Brain microvascular endothelial cell (primary cell): ENCODE measurements at places on chromosomes 12 and 14.

DNA sequence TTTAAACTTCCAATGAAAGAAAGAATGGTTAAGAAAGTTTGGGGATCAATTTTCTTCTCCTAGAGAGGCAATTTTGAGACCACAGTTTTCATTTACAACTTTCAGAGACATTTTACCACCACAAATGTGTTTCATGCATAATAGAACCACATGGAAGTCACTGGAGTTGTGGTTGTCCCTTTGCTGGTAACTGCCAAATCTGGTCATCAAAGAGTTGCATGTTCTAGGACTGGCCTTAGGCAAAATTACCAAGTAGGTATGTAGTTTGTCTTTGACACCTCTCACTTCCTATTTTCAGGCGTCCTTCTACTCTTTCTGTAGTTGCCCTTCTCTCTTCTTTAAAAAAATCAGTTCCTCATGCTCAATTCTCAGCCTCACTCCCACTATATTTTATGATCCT lies 54.3 kb upstream of the TMX1 start:
- no peak for DNase-seq

- DNase-seq, result no peak
Measured at GRCh38 chr14:34989762-34990161, 7.0 kb downstream of the SRP54 start.

GRCh38 chr12:123091230-123092150 lies 59.4 kb downstream of the PITPNM2 start:
- DNase-seq, result no peak

GRCh38 chr14:91158091-91158790 lies 44.4 kb downstream of the DGLUCY start:
- DNase-seq, result no peak

DNA sequence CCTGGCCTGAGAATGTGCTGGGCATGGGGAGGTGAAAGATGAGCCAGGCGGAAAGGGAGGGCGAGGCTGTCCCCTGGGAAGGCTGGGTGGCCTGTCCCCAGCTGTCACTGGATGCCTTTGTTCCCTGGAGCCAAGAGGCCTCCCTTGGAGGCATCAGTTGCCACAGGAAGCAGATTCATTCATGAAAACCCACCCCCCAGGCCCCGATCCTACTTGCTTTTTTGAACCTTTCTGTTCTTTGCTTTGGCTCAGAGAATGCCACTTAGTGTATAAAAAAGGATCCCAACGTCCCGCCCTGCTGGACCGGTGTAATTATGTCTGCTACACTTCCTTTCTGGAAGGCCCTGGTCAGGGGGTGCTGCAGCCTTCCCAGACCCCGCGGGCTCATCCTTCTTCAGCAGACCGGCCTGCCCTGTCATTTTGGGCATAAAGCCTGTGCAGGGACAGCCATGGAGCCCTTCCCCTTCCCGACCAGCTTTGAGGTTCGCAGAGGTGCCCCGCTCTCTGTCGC lies 220.2 kb downstream of the SLC41A2 start:
- no peak for DNase-seq

- DNase-seq, result no peak
Measured at GRCh38 chr12:131229426-131230339, 276.0 kb downstream of the ADGRD1 start.

DNA sequence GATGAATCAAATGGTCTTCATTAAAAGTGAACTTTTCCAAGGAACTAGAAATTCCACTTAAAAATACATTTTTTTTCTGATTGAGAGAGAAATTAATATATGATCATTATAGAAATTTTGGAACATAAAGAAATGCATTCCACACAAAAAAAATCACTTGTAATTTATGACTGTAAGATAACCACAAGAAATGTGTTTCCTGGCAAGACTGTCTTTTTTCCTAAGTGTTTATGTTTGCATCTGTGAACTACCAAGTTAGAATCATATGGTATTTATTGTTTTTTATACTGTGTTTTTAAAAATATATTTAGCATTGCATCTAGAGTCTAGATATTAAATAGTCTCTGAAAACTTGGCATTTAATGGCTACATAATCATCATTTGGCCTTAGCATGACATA lies 726.8 kb downstream of the BCL11B start:
- DNase-seq, result no peak

GRCh38 chr14:72810201-72810600 lies 83.7 kb downstream of the DPF3 start:
- DNase-seq, result no peak

DNA sequence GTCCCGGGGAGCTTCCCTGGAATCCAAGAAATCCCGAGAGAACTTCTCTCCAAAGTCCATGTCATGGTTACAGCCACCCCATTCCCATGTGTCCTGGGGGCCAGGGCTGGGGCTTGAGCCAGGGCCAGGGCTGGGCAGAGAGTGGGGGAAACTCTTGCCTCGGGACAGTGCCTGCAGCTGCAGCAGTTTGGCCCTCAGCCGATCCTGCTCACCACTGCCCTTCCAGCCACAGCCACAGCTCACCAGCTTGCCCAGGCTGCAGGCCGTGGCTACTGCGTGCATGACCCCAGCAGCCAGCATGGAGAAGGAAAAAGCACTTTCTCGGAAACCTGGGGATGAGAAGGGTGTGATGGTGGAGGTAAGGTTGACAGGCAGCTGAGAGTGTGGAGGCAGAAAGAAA lies 3.5 kb downstream of the WNT10B start:
- no peak for DNase-seq

GRCh38 chr12:8823565-8824300 lies 1.3 kb downstream of the A2ML1 start:
- DNase-seq, result no peak

- no peak for DNase-seq
Measured at GRCh38 chr14:97995038-97995437, 1197.9 kb downstream of the VRK1 start.

- DNase-seq, result no peak
Measured at GRCh38 chr12:53694756-53695151, 18.9 kb upstream of the ATP5MC2 start.

GRCh38 chr14:48709277-48709785 lies 876.8 kb downstream of the RPS29 start:
- no peak for DNase-seq

DNA sequence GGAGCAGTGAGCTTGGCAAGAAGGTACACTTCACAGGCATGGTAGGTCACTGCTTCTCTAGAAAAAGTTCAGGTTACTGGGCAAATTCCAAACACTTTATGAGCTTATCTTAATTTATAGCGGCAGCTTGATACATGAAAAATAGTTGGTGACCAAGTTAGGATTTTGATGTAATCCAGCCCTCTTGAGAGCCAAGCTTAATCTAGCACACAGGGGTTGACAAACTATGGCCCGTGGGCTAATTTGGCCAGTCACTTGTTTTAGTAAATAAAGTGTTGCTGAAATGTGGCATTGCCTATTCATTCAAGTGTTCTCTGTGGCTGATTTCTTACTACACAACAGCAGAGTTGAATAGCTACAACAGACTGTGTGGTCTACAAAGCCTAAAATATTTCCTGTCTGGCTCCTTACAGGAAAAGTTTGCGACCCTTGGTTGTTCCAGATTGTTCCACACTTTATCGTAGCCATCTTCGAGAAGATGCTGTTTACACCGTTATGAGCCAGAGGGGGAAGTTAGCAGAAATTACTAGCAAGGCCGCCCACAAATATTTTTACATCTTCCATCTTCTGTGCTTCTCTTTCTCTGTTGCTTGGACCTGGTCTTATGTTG lies 120.9 kb downstream of the DAAM1 start:
- no peak for DNase-seq

GRCh38 chr12:46698003-46698402 lies 127.8 kb downstream of the SLC38A4 start:
- DNase-seq, result no peak

- DNase-seq, result no peak
Measured at GRCh38 chr12:27192118-27192802, 51.8 kb upstream of the STK38L start.
